ENCODE measurements at places on chromosomes 13 and 19. TPM values are rescaled to one million over a fixed set of nuclear protein-coding genes. Genes with fewer than 3 reads are reported as not detected.

The DNAJB1 gene
- 70.0 TPM for total RNA-seq

The CALR gene
- total RNA-seq, result 874 TPM

- no peaks in the 10 kb centered on the region for H3K4me1 ChIP-seq
- peak overlapping the region; percentile 53 for H3K4me3 ChIP-seq
- H3K27ac ChIP-seq, result no peak overlapping the region
- H3K27me3 ChIP-seq, result no peaks in the 10 kb centered on the region
Measured at GRCh38 chr19:17488593-17489391, 18.5 kb downstream of the SLC27A1 start.

DNA sequence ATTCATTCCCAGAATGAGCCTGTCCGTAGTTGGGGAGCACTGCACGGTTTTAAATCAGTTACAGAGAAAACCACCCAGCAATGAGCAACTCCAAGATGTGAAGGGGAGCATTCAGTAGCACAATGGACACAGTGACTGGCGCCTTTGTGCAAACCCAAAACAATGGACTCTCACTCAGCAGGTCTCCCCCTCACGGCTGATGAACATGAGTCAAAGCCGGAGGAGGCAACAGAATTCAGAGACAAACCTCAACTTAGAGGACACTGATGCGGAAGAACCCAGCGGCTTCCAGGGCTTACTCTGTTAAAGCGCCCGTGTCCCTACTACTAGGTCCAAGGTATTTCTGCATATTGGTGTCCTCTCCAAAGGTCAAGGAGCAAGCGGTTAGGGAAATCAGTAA is 17.7 kb downstream of the PLEKHF1 start:
- H3K27ac ChIP-seq, result no peak overlapping the region
- H3K4me3 ChIP-seq, result no peak overlapping the region
- no peaks in the 10 kb centered on the region for H3K36me3 ChIP-seq

DNA sequence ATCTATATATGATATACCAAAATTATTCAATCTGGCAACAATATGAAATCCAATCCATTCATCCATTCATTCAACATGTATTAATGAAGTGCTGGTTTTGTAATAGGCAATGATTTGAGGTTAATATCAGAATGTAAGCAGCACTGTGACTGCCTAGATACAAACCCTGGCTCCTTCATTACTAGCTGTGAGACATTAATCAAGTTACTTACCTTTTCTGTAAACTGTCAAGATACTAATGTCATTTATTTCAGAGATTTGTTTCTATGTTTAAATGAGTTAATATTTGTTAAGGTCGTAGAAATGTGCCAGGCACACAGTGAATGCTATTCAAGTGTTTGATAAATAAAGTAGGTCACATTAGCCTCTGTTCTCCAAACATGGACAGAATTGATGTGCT is 40.9 kb downstream of the CLDN10 start:
- peaks cover 43% of the 10 kb centered on the region for H3K36me3 ChIP-seq
- no peaks in the 10 kb centered on the region for H3K4me1 ChIP-seq
- no peaks in the 10 kb centered on the region for H3K27me3 ChIP-seq
- H3K4me3 ChIP-seq, result no peak overlapping the region

GRCh38 chr13:20239748-20240147 is 7.6 kb upstream of the GJB6 start:
- H3K27ac ChIP-seq, result no peak overlapping the region
- no peak overlapping the region for H3K4me3 ChIP-seq
- no peaks in the 10 kb centered on the region for H3K36me3 ChIP-seq

- DNase-seq, result no peak
- no peaks in the 10 kb centered on the region for H3K4me1 ChIP-seq
- no peaks in the 10 kb centered on the region for H3K27me3 ChIP-seq
- no peak overlapping the region for H3K27ac ChIP-seq
- H3K36me3 ChIP-seq, result peaks cover 10% of the 10 kb centered on the region
Measured at GRCh38 chr19:19514215-19514657, 1.1 kb downstream of the TSSK6 start.

GRCh38 chr19:38561053-38561606 is 56.6 kb downstream of the MAP4K1 start:
- peaks cover 17% of the 10 kb centered on the region for H3K27me3 ChIP-seq
- DNase-seq, result no peak
- no peak overlapping the region for H3K4me3 ChIP-seq
- no peaks in the 10 kb centered on the region for H3K4me1 ChIP-seq
- no peak overlapping the region for H3K27ac ChIP-seq

- DNase-seq, result no peak
- H3K4me1 ChIP-seq, result peaks cover 4% of the 10 kb centered on the region
- H3K27ac ChIP-seq, result no peak overlapping the region
- H3K36me3 ChIP-seq, result no peaks in the 10 kb centered on the region
- H3K27me3 ChIP-seq, result no peaks in the 10 kb centered on the region
- no peak overlapping the region for H3K4me3 ChIP-seq
Measured at GRCh38 chr13:45907503-45907902, 56.0 kb upstream of the SIAH3 start.

- H3K4me3 ChIP-seq, result no peak overlapping the region
- no peak for DNase-seq
- no peak overlapping the region for H3K27ac ChIP-seq
Measured at GRCh38 chr13:38180670-38181069, 169.0 kb upstream of the UFM1 start.

GRCh38 chr13:45628094-45628493 is 12.6 kb upstream of the ERICH6B start:
- H3K4me3 ChIP-seq, result no peak overlapping the region
- no peaks in the 10 kb centered on the region for H3K27me3 ChIP-seq
- no peak for DNase-seq
- H3K27ac ChIP-seq, result no peak overlapping the region
- peaks cover 4% of the 10 kb centered on the region for H3K4me1 ChIP-seq
- no peaks in the 10 kb centered on the region for H3K36me3 ChIP-seq

Data from endodermal cell (in vitro differentiated cells).